ENCODE measurements at places on chromosomes 7 and 10. TPM values are rescaled to one million over a fixed set of nuclear protein-coding genes. Genes with fewer than 3 reads are reported as not detected.

TCERG1L gene
- total RNA-seq, result 2.9 TPM

PAX4 gene
- total RNA-seq, result not detected

ZNF655 gene
- 68.5 TPM for total RNA-seq

TET1 gene
- 5.3 TPM for total RNA-seq

CAMK2B gene
- total RNA-seq, result 0.57 TPM

NCAPG2 gene
- 4.6 TPM for total RNA-seq

MINPP1 gene
- total RNA-seq, result 12.0 TPM

GPR26 gene
- not detected for total RNA-seq

EBLN1 gene
- total RNA-seq, result not detected

DPYSL4 gene
- total RNA-seq, result 1.7 TPM

WNT2 gene
- total RNA-seq, result 0.17 TPM

PAPOLB gene
- not detected for total RNA-seq

OR13A1 gene
- total RNA-seq, result not detected

AFAP1L2 gene
- total RNA-seq, result 42.5 TPM

ITGA8 gene
- total RNA-seq, result 6.8 TPM

CTTNBP2 gene
- total RNA-seq, result 7.8 TPM

PDK4 gene
- total RNA-seq, result 185 TPM

PPP1R3C gene
- total RNA-seq, result 2.9 TPM

AQP1 gene
- 11.0 TPM for total RNA-seq

ASIC3 gene
- 4.5 TPM for total RNA-seq

PSD gene
- 34.0 TPM for total RNA-seq

GNGT1 gene
- not detected for total RNA-seq

PON3 gene
- total RNA-seq, result 26.0 TPM

SPDYE8 gene
- total RNA-seq, result not detected

SPDYE6 gene
- total RNA-seq, result not detected

MRC1 gene
- total RNA-seq, result 39.9 TPM

CALML3 gene
- not detected for total RNA-seq

CFTR gene
- total RNA-seq, result 2.4 TPM

PI4K2A gene
- 15.5 TPM for total RNA-seq

PIK3CG gene
- total RNA-seq, result 2.5 TPM

FUOM gene
- 9.2 TPM for total RNA-seq

ZNF804B gene
- not detected for total RNA-seq

ICA1 gene
- total RNA-seq, result 19.4 TPM

ZNF736 gene
- total RNA-seq, result 21.8 TPM

ATP5F1C gene
- 186 TPM for total RNA-seq

AKR1C8 gene
- not detected for total RNA-seq

NHLRC2 gene
- 44.5 TPM for total RNA-seq

SMNDC1 gene
- total RNA-seq, result 11.9 TPM

SLC26A3 gene
- not detected for total RNA-seq

LOXL4 gene
- 9.0 TPM for total RNA-seq

CYP3A5 gene
- total RNA-seq, result 7.7 TPM

PAX2 gene
- 0.92 TPM for total RNA-seq

VWA2 gene
- total RNA-seq, result not detected

NEUROG3 gene
- total RNA-seq, result not detected
